Fibroblast of skin of left biceps (primary cell): ENCODE measurements at places on chromosomes 5 and 9.
A peak's percentile ranks its signal among the peaks of the same experiment; 100 is the strongest.

GRCh38 chr9:88370346-88370745 is 17.9 kb upstream of the SPIN1 start:
- DNase-seq, result no peak

GRCh38 chr9:70044490-70045307 is 1.1 kb downstream of the MAMDC2 start:
- DNase-seq, result no peak

DNA sequence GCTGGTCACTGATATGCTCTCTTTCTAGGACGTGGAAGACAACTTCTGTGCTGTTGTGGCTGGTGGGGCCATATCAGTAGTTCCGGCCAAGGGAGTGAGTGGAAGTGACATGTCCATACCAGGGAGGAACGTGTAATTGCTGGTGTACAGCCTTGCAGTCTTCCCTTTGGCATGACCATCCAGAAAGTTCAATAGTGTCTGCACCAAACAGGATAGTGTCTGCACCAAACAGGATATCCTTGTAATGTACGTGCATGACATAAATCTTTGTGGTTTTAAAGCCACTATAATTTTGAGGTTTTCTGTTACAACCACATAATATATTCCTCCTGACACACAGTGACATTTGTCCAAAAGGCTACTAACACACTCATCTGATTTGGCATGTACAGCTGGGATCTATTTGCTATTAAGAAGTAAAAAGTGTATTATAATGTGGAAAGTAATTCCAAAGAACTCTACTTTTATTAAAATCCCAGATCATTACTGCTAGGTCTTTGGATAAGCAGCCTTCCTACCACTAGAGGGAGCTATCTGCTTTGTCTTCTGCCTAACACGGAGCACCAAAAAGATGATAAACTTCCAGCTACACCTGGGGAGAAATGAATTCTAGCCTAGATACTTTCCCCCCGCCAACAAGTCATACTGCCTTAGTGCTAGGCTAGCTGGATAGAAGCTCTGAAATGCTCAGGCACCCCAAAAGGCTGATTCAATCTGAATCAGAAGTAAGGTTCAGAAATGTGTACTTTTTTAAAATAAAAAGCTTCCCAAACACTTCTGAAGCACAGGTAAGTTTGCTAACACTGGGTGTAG is 52.7 kb downstream of the RNF145 start:
- DNase-seq, result peak; percentile 27

- DNase-seq, result no peak
These were observed at the start of gene DOCK2 for GRCh38 chr5:169637085-169637548. TSS of gene DOCK2 (plus strand) at chr5:169637275. CDS start at chr5:169637327, 52 bp downstream.

DNA sequence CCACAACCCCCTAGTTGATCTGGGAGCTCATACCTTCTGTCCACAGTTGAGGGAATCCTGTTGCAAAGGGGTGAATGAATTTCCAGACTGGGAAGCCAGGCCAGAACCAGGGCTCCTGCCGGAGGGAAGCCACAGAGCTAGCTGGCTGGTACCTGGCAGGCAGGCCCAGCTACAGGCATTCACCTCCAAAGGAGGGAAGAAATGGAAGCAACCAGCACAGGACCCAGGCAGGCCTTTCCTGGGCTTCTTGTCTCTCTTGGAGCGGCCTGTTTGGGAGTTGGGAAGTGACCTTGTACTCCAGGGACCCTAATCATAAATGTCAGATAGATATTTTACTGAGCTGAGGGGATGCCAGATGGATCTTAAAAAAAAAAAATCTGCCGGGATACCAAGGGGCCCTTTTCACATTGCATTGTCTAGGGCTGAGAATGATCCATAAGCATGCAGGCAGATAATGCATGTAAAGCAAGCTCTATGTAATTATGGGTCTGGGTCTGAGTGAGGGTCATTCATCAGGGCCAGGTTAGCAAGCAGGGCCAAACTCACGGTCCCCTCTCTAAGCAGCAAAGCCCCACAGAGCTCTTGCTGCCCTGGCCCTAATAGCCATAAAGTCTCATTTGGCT is 8.4 kb downstream of the NR2F1 start:
- DNase-seq, result no peak

DNA sequence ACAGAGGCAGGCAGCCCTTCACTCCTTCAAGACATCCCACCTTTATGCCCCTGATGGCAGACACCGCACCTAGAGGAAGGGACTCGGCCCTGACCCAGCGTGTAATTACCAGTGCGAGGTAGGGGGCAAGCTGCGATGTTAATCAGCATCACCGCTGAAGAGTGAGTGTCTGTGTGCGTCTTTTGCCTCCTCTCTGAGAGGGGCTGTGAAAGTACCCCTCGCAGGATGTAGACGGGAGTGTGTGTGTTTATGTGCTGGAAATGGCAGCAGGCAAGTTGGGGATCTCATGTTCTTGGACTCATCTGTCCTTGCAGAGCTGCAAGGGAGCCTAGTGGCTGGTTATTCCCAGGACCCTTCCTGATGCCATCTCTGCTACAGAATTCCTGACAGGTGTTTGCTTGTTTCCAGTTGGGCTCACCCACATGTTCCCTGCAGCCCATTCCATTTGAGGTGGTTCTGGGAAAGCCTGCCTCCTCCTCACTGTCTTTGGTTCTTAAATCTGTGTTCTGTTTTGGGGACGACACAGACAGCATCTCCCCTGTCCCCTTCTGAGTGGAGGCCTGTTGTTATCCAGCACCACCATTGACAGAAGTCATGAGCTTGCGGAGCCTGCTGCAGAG is 70.5 kb downstream of the ZNF618 start:
- no peak for DNase-seq

- no peak for DNase-seq
These were observed 28.5 kb downstream of the P4HA2 start for GRCh38 chr5:132199116-132199680.

DNA sequence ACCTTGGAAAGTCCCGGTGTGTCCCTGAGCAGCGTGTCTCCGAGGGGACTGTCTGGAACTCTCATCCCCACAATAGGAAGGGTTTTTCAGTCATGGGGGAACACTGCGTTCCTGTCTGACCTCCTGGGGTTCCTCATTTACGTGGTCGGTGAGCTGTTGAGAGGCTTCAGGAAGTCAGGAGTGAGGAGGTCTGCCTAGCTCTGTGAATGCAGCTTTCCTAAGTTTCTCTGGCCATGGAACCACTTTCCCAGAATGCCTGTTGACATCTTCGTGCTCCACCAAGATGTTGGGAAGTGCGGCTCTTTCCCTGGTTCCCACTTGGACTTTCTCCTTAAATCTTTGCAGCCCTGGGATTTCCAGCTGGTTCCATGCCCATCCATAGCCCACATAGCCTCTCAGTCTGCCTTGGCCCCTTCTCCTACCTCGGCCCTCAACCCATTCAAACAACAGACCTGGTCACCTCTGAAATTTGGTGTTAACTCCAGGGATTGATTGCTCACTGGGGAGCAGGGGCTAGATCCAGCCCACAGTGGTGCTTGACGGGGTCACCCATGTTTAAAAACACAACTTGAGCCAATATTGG is 27.2 kb downstream of the PSAT1 start:
- DNase-seq, result no peak

DNA sequence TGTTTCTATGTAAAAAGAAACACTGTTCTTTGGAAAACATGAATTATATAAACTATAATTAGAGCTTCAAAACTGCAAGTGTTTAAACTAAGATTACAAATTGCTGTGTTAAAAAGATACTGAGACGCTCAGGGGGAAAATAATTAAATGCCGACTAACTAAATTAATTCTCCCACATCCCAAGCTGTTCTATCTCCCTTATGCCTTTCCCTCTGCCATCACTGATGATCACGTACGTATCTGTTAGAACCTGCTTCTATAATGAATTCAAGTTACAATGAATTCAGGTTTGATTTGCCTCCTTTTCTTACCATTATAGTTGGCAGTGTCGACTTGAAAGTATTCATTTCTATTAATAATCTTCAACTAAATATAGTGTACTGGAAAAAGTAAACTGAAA is 349.9 kb upstream of the CDH6 start:
- no peak for DNase-seq

DNA sequence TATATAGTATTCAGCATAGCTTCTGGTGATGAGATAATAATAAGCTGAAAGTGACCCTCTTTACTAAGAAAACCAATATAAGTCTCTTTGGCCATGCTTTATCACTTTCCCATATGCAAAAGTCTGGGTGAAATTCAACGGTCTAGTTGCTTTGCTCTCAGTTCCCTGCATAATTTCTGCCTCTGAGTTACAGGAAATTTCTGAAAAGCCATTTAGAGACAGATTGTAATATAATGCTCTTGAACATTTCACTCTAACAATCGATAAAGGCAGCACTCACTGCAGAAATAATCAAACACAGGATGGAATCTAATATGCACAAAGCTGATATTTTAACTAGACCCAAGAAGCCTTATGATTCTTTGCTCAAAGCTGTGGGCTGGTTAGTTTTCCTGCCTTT is 100.1 kb upstream of the LIFR start:
- DNase-seq, result no peak

DNA sequence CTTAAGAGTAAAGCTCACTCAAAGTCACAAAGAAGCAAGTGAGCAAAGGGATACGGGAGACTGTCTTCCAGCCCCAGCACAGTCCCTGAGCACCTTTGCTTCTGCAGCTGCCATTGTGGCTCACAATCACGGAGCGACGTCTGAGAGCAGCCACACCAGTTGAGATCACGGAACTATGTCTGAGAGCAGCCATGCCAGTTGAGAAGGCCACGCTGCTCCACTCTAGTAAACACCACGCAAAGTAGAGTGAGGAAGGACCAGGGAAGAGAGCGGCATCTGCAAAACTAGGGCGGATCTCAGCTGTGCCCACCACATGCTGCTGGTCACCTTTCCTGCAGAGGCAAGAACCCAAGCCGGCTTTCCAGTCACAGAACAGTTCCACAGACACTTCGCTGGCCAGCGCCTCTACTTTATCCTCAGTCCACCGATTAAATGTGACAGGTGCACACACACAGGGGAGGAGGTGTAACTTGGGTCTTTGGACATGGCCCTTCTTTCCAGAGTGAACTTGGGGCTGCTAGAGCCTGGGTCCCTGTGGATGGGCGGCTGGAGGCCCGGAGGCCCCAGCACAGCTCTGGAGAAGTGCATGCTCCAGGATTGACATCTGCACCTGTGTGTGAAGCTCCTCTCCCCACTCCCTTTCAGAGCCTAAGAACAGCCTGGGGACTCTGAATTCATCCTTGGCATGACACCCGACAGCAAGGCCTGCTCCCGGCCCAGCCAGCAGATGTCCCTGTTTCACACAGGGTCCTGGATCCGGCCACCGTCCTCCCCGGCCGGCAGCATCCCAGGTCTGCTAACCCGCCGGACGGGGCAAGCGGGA is 324.9 kb upstream of the IRX4 start:
- DNase-seq, result no peak

DNA sequence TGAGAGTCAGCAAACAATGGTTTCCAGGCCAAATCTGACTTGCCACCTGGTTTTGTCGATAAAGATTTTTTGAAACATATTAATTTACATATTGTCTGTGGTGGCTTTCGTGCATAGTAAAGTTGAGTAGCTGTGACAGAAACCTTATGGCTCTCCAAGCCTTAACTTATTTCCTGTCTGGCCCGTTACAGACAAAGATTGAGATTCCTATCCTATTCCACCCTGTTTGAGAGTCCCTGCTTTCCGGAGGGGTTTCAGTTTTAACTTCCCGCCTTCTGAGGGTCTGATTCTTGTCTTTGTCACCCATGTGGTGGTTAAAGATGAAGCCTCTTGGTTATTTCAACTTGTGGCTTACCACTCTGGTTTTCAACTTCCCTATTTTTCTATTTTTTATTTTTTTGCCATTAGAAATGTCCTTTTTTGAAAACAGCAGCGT is 11.4 kb downstream of the OTULIN start:
- no peak for DNase-seq

- no peak for DNase-seq
These were observed 149.2 kb downstream of the GABBR2 start for GRCh38 chr9:98559561-98559960.

DNA sequence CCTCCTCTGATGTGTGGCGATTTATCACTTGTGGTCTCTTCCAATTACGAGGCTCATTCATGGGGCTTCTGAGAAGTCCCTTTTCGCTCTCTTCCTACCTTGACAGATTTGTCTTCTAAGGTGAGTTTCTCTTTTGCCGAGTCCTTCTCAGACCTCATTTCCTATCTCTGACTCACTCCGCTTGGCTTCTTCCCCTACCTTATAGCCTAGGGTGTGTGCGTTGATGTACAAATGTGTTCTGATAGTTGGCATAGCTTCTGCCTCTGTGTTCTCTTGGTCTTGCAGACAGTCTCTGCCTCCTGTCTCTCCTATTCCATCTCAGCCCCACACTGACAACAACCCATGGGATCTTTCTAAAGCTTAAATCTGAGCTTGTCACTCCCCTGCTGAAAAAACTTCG is 56.9 kb upstream of the SHB start:
- DNase-seq, result no peak

- no peak for DNase-seq
These were observed 13.0 kb downstream of the STOM start for GRCh38 chr9:121357011-121357410.

DNA sequence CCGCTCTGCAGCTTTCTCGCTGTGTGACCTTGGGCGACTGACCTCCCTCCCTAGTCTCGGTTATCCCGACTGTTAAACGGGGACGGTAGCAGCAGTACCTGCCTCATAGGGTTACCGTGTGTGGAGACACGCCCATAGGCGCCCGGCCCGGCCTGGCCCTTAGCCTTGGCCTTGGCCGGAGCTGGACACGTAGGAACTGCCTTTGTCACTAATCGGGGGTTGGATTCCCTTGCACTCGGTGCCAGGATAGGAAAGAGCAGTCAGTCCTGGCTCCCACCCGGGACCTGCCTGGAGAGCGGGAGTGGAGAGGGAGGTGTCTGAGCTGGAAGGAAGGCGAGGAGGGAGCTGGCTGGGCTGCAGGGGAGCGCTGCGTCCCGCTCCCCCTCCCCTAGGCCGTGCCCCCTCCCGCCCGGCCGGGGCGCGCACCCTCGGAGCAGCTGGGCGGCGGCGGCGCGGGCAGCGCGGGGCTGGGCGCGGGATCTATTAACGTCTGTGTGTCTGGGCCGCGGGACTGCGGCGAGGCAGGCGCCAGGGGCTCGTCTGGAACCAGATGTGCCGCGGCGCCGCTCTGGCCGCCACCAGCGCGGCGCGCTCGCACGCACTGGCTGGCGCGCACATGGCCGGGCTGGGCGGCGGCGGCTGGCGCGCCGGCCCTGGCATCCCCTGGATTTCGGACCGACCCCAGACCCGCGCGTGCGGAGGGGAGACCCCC is 31.7 kb downstream of the PRRX2 start:
- DNase-seq, result peak; percentile 43

GRCh38 chr9:35286381-35286780 is 124.6 kb downstream of the UNC13B start:
- no peak for DNase-seq

DNA sequence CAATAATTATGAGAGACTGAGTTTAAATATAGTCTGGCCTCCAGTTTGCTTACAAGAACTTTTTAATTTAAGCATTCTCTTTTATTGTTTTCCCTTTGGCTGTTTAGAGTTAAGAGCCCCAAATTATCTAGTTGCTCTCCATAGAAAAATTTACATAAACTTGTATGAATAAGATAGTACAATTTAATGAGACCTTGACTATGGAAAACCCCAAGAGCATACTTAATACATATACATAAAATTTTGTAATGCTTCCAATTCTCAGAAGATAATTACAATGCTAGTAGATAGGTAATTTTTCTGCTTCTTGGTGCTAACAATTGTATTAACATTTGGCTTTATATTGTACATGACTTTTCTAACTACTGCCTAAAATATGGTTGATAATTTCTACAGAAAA is 20.3 kb upstream of the MSH3 start:
- no peak for DNase-seq
